ENCODE measurements at places on chromosomes 11 and 22.
A peak's percentile ranks its signal among the peaks of the same experiment; 100 is the strongest.

DNA sequence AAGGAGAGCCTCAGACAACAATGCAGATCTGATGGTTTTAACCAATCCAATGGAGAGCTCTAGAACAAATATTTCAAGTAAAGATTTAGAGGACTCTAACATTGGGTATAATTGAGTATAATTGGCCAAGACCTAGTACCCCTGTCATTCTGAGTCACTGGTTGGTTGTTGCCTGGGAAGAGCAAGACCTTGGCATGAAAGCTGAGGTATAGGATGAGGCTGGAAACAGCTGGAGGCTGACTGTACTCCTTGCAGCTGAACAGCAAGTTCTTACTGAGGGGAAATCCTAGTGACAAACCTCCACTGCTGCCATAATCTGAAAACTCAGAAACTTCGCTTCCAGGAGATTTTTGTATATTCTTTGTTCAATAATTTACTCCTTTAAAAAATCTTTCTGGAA, 54.3 kb upstream of the MUC15 start:
- no peak for DNase-seq

DNA sequence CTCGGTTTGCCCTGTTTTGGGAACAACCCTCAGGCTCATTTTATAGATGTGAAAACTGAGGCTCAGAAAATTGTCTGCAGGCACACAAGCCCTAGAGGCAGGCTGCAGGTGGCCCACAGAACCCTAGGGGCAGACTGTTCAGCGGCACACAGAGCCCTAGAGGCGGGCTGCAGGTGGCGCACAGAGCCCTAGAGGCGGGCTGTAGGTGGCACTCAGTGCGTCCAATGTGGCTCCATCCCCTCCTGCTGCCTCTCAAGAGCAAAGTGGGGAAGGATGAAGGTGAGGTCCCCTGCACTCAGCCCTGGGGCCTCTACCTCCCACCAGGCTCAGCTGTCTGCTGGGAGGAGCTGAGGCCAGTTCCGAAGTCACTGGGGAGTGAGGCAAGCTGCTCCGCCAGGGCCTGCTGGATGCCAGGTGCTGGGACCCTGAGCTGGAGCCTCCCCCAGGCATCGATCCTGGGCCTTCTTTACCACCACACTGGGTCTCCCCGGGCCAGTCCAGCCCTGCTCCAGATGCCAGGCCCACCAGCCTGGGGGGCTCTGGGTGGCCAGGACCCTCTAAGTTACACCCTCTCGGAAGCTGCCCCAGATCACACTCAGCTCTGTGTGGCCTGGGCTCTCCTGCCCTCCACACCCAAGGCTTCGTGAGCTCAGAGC, 2.3 kb downstream of the ACY3 start:
- peak; percentile 69 for DNase-seq

- DNase-seq: peak; percentile 79
Measured at GRCh38 chr22:34414467-34415440, 494.5 kb upstream of the LARGE1 start.

DNA sequence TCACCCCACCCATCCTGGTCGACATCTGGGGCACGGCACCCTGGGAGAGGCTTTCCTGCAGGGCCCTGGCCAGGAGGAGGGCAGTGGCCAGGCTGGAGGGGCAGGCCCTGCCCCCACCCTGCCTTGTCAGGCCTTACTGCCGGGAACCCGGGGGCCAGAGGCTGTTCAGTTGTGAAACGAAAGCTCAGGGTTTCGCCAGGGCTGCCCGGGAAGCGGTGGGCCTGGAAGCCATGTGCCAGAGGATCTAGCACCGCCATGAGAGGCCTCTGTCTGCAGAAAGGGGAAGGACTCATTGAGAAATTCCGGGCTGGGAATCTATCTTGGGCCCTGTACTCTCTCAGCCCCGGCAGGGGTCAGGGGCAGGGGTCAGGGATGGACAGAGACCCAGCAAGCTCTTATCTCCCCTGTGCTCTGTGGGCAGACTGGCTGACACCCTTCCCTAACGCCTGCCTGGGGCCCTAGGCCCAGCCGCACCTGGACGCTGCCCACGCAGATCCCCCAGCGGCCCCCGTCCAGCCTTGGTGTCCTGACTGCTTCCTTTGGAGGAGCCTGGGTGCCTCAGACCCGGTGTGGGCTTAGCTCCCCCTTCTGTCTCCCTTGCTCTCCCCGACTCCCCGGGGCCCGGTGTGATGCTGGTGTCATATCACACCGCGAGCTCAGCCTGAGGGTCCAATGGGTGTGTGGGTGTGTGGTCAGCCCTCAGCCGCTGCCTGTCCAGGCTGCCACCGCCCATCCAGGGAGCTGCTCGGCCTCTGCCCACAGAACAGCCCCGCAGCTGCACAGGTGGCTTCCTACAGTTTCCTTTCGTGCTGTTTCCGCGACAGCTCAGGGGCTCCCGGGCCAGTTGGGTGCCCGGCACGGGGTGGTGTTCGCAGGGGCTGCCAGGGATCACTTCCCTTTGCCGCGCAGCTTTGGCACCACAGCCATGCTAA, 6.5 kb downstream of the PIM3 start:
- DNase-seq: peak; percentile 9

DNA sequence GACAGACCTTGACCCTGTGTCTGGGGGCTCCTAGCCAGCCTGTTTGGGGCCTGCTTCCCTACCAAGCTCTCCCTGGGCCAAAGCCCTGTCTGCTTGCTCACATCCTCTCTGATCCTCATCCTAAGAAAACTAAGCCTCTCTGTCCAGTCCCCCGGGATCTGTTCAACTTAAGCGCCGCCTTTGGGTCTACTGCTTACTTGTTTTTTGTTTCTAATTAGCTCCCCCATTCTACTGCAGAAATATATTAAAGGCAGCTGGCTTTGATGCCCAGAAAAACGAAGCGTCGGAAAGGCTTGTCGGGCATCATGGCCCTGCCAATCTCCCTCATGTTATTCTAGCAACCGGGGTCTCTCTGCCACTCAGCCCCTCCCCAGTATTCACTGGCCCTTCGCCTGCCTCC, 3.4 kb downstream of the DSCAML1 start:
- no peak for DNase-seq

- DNase-seq: no peak
Measured at GRCh38 chr11:2461253-2461955, 16.6 kb downstream of the KCNQ1 start.

DNA sequence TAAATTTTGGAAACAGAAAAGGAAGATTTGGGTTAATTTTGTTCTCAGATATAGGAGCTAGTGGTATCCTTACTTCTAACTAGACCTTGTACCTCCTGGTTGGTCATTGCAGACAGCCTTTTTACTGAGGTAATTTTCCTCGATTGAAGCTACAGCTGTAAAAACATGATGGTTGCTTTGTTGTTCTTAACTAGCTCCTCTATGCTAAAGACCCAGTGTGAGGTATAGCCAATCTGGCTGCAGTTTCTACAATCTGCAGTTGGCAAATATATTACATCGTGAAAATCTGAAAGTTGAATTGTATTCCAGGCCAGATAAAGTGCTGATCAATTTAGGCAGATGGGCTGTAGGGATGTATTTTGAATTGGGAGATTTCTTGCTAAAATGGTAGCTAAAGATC, 116.5 kb downstream of the AASDHPPT start:
- DNase-seq: no peak

- no peak for DNase-seq
Measured at GRCh38 chr22:21902296-21903087, 35.0 kb upstream of the MAPK1 start.

DNA sequence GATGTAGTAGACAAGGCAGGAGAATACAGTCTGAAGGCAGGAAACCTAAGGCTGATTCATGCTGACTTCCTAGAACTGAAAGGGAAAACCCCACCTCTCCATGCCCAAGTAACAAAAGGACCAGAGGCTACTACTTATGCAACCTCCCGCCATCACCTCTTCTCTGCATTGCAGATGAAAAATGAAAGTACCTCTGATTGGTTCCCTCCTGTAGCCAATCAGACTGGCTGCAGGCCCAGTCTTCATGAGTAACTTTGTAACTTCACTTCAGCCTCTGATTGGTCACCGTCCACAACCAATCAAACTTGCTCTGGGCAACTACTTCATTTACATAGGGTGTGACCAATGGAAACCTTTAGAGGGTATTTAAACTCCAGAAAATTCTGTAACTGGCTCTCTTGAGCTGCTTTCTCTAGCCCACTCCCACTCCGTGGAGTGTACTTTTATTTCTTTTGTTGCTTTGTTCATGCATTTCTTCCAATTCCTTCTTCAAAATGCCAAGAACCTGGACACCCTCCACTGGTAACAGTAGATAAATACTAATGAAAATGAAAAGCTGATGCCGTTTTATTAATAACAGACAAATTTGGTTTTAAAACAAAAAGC, 5.2 kb upstream of the MAP6 start:
- DNase-seq: no peak

- no peak for DNase-seq
Measured at GRCh38 chr11:87203907-87204602, 166.3 kb downstream of the TMEM135 start.

DNA sequence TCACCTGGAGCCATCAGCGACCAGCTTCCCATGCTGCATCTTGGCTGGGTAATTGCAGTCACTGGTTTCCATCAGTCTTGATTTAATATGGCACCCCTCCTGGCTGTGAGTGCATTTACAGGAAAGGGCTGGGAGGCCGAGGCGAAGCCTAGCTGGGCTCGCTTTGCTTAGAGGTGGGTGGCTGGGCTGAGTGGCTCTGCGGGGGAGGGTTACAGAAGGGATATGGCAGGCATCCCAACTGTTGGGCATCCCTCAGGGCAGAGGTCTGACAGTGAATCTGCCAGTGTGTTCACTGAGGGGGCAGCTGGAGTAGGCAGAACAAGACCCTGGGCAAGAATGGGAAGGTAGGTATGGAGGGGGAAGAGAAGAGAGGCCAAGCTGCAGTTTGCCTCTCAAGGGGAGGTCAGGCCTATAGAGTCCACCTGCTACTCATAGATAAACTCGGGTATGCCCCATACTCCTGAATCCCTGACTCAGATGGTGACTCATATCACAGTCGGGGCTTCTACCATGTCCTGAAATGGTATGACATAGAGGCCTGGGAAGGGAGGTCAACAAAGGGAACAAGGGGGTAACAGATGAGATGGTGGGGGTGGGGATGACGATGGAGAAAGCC, 77.5 kb upstream of the PHOX2A start:
- DNase-seq: no peak

- DNase-seq: peak; percentile 57
Measured at GRCh38 chr11:67649634-67650510, 658 bp downstream of the ACY3 start.

- DNase-seq: peak; percentile 86
Measured at GRCh38 chr11:72743321-72744221, 8.6 kb downstream of the ARAP1 start.

DNA sequence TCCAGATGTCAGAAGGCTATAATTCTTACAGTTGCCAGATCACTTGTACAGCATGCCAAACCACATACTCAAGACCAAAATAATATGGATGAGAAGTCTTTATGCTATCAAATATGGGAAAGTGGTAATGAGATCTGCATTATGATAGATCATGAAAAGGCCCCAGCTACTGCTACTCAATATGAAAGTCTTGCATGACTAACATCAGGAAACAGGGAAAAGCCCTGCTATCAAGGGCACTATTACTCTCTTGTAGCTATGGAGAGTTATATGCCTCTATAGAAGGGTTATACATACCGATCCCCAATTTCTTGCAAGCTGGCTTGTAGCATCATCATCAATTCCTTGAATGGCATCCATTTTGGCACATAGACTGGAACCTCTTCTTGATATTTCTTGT, 30.2 kb upstream of the TMPRSS5 start:
- no peak for DNase-seq

DNA sequence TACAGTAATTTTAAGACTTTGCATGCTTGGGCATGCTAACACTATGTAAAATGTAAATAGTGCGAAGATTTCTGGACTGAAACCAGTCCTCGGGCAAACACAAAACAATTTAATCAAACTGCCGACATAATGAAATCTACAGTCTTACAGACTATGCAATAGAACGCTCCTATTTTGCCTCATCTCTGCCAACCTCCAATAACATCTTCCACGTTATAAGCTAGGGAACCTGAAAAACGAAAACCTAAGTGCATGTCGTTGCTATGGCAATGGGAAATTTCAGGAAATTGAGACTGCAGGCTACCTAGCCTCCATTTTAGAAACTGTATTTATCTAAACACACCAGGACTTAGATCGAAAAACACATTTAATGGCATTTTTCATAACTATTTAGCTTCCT, 1.1 kb downstream of the CSTF3 start:
- DNase-seq: no peak

GRCh38 chr22:29510542-29510941, 30.5 kb downstream of the NEFH start:
- no peak for DNase-seq

DNA sequence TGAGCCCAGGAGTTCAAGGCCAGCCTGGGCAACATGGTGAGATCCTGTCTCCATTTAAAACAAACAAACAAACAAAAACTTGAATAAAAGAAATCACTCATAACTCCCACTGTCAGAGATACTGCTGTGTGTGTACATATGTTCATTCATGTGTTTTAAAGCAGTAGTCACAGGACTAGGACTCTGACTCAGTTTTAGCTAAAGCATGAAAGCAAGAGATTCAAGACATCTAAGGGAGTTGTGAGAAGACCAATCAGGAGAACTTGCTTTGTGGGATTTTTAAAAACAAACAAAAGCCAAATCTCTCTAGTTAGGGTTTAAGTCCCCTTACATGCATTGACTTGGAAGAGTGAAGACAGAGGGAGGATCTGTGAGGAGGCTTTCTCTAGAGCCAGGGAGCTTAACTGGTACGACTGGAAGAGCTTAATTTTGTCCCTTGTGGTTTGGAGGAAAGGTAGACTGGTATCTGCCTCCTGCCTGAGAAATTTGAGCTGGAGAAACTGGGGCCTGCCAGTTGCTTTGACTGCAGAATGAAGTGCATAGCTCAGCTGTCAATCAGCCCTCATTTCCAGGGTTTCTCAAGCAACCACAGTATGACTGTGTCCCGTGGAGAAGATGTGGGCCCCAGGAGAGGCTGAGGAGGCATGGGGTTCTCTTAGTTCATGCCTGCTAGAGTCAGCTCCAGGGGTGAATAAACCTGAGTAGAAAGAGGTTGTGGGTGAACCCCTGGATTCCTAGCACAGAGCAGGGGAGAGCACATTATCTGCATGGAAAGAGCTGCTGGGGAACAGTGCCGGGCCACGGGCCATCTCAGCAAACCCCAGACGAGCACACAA, 30.6 kb downstream of the EXPH5 start:
- DNase-seq: no peak

DNA sequence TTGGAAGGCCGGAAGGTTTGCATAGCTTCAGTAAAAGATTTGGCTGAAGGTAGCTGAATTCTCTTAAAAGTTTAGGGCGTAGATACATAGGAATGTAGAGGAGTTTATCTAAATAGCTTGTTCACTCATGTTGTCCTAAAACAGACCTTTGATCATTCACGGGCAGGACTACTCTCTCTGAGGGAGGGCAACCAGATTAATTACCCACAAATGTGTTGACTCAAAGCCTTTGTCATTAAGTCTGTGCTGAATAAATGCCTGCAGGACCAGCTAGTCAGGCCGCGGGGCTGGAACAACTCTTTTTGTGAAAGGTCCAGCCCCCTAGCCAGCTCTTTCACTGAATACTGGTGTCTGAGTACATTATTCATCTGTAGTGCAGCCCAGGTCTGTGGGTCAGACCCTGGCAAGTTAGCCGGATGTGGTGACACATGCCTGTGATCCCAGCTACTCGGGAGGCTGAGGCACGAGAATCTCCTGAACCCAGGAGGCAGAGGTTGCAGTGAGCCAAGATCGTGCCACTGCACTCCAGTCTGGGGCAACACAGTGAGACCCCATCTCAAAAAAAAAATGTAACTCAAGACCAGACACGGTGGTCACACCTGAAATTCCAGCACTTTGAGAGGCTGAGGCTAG, 2.8 kb upstream of the FADD start:
- no peak for DNase-seq

GRCh38 chr11:102323542-102324251, 6.4 kb downstream of the BIRC3 start:
- no peak for DNase-seq

- DNase-seq: no peak
Measured at GRCh38 chr22:44608597-44609399, 93.2 kb upstream of the PRR5 start.

GRCh38 chr11:69892986-69893555, 73.9 kb upstream of the FGF3 start:
- DNase-seq: peak; percentile 94

Measured in WERI-Rb-1 (cell line).